CD4-positive, alpha-beta T cell treated with Interleukin-15 for 4 hours (primary cell): ENCODE measurements at places on chromosomes 2 and 18.
A peak's percentile ranks its signal among the peaks of the same experiment; 100 is the strongest.

DNA sequence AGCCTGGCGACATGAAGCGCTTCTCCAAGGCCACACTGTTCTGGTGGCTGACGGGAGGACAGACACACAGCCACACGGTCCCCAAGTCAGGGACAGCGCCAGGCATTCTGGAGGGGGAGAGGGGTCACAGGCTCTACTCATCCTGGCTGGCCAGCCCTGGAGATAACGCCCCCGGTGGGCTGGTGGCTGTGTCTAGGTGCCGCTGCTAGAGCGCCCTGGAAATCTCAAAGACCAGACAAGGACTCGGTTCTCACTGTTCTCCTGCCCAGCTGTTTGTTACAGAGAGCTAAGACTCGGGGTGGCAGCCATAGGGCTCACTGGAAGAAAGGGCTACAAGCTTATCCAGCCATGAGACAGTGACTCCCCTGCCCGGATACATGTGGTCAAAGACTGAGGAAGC is 72.0 kb downstream of the KCNF1 start:
- DNase-seq: no peak

- DNase-seq: no peak
Observed at GRCh38 chr18:47180765-47181164, 4.6 kb upstream of the IER3IP1 start.

DNA sequence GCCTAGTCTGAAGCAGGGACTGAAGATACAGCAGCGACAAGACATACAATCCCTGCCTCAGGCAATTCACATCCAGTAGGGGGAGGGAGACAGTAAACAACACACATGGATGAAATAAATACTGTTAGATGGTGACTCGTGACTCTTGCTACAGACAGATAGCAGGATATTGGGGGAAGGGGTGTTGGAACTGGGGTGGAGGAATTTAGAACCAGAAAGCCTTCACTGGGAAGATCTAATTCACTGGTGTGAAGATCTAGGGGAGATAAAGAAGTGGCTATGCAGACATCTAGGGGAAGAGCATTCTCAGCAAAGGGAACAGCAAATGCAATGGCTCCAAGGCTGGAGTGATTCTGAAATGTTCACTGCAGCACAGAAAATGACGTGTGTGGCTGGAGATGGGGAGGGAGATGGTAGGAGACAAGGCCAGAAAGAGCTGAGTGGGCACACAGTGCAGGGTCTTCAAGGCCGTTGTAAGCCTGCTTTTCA is 52.6 kb upstream of the TMEM163 start:
- no peak for DNase-seq

GRCh38 chr2:68715353-68716041 is 19.1 kb upstream of the ARHGAP25 start:
- DNase-seq: peak; percentile 50

DNA sequence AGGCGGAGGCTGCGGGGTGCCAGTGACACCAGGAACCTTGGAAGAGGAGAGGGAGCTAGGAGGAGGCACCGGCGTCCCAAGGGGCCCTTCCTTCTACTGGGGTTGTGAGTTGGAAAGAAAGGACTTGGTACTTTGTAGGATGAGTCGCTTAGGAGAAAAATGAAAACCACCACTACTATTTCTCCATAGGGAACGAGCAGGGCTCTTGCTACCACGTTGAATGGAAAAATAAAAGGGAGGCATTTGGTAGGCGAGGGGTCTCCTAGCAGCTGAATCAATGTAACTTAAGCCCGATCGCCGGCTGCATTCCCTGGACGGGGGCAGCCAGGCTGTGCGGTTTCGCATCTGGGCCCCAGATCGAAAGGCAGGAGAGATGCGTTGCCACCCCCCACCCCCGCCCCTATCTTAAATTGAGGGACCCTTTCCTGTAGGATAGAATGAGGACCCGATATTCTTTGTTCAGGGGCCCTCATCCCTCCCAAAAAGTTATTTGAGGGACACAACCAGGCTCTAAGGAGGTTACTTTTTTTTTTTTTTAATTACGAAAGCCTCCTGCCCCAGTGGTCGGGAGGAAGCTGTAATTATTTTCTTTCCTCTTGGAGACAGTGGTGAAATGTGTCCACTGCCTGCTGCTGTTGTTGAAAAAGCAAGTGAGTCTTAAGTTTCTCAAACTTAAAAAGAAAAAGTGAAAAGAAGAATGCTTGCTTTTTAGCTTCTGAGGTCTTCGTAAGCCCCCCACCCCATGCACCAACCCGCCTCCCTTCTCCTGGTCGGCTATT is 1.3 kb downstream of the IGFBP2 start:
- no peak for DNase-seq

GRCh38 chr18:10231220-10231619 is 223.2 kb upstream of the APCDD1 start:
- DNase-seq: no peak

GRCh38 chr2:62474176-62474575 is 31.8 kb downstream of the TMEM17 start:
- DNase-seq: no peak

DNA sequence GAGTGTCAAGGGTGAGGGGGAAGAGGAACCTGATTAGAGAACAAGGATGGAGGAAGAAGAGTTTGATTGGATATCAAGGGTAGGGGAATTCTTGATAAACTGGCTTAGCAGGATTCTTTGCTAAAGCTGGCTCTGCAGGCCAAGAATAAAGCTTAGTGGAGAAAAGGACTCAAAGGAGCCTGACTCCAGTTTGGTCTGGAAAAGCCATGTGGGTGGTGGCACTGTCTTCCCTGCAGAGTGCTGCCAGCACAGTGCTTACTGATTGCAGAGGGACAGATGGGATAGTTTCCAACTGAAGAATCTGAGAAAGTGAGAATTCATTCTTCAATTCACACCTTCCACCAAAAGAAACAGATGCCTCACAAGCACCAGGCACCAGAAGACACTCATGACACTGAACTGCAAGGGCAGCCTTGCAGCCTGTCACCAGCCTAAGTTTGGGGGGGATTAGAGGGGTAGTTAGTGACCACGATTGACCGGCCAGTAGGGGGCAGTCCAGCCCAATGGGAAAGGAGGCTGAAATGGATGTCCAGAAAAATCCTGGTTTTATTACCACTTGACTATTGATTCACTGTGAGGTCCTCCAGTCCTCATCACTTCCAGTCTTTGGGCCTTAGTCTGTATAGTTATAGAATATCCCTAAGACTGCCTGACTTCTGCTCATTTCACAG is 334.5 kb downstream of the SMAD2 start:
- no peak for DNase-seq

GRCh38 chr2:43054367-43054766 is 172.0 kb downstream of the ZFP36L2 start:
- no peak for DNase-seq

GRCh38 chr2:190722835-190723234 is 74.0 kb downstream of the NAB1 start:
- no peak for DNase-seq

DNA sequence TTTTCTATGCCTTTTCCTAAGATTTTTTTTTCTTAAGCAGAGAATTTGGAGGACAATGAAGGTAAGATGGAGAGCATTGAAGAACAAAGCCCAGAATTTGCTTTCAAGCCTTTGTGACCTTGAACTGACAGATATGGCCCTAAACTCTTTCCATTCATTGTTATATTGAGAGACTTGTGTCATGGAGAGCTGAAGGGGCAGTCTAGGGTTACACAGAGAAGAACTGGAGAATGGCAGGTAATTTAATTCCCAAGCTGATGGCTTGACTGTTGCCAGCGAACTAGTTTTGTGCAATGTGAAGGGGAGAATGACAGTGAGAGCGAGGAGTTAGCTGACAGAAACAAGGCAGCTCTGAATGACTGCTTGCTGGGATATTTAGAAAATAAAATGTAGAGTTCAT is 1344.2 kb downstream of the LRP1B start:
- DNase-seq: no peak

GRCh38 chr2:191664823-191665677 is 12.9 kb upstream of the NABP1 start:
- no peak for DNase-seq

DNA sequence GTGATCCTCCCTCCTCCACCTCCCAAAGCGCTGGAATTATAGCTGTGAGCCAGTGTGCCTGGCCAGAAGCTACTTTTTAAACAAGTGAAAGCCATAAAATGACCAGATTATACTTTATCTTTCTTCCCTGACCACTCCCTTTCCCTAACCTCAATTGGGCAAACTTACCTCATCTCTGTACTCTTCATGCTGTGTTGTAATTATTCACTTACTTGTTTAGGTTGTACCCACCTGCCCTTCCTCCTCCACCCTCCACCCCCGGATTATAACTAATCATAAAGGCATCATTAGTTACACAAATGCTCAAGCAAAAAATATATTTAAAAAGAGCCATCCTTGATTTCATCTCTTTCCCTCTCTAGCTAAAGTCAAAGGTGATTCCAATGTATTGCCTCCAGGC is 279.9 kb downstream of the SETBP1 start:
- no peak for DNase-seq

GRCh38 chr18:56112013-56112749 is 524.2 kb upstream of the TCF4 start:
- no peak for DNase-seq

GRCh38 chr18:23547306-23547705 is 39.0 kb downstream of the NPC1 start:
- DNase-seq: no peak

DNA sequence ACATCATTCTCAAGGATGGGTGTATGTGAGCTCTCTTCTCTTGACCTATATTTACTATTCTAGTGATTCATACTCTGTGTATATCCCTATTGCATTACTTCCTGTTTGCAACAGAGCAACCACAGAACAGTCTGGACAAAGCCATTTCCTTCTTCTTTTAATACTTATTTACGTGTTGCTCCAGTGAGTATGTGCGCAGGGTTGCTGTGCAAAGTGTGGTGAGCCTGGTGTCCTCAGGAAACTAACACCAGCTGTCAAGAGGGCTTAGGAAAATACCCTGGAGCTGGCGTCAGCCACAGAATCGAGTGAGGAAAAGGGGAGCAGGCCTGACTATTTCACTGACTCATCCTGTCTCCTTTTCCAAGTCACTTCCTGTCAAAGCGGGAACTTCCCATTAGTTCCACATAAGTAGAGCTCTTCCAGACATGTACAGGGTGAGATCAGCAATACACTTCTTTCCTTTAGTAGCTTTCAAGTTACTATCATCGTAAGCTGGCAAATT is 214.1 kb upstream of the COPS8 start:
- DNase-seq: peak; percentile 2

- no peak for DNase-seq
Observed at GRCh38 chr2:24635181-24635580, 144.1 kb downstream of the NCOA1 start.

DNA sequence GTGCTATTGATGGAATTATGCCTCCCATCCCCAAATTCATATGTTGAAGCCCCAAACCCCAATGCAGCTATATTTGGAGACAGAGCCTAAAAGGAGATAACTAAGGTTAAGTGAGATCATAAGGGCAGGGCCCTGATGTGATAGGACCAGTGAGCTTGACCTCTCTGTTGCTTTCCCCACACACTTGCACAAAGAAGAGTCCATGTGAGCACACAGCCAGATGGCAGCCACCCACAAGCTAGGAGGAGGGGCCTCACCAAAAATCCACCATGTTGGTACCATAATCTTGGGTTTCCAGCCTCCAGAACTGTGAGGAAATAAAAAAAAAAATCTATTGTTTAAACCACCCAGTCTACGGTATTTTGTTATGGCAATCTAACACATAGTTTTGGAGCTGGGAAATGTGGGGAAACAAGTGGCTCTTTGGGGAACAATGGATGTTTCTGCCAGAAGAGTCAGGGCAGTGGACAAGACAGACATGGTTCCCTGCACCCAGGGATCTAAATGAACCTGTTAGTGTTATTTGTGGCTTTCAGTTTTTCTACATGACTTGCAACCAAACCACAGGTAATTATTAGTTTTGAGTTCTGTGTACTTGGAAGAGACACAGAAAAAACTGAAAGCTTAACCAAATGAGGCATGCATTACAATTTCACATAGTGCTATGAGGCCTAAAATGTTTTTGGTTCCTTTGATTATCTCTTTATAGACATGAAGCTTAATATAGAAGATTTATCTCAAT is 259.1 kb downstream of the LTBP1 start:
- no peak for DNase-seq

DNA sequence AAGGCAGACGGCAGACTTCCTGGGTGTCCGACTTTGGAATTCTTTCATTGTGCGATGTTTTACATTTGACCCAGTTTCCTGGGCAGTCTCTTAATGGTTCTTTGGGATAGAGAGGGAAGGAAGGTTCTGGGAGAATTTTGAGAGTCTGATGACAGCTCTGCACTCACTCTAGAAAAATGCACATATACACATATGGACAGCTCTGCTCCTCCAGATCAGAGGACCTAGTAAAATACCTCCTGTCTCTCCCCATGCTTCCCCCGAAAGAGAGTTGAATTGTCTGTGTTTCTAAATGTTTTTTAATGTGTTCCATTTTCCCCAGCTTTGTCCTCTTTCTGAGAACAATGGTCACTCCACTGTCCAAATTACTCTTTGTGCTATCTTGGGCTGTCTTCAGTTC is 102.0 kb upstream of the CXCR4 start:
- DNase-seq: no peak

DNA sequence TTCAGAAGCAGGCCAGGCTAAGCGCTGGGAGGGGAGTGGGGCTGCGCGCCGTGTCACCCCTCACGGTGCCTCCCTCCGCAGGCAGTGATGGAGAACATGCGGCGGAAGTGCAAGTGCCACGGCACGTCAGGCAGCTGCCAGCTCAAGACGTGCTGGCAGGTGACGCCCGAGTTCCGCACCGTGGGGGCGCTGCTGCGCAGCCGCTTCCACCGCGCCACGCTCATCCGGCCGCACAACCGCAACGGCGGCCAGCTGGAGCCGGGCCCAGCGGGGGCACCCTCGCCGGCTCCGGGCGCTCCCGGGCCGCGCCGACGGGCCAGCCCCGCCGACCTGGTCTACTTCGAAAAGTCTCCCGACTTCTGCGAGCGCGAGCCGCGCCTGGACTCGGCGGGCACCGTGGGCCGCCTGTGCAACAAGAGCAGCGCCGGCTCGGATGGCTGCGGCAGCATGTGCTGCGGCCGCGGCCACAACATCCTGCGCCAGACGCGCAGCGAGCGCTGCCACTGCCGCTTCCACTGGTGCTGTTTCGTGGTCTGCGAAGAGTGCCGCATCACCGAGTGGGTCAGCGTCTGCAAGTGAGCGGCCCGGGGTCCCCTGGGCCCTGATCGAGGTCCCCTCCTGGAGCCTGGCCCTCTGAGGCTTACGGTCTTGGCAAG is 12.2 kb downstream of the WNT10A start:
- peak; percentile 85 for DNase-seq
